ENCODE measurements at places on chromosomes 1 and 21.

DNA sequence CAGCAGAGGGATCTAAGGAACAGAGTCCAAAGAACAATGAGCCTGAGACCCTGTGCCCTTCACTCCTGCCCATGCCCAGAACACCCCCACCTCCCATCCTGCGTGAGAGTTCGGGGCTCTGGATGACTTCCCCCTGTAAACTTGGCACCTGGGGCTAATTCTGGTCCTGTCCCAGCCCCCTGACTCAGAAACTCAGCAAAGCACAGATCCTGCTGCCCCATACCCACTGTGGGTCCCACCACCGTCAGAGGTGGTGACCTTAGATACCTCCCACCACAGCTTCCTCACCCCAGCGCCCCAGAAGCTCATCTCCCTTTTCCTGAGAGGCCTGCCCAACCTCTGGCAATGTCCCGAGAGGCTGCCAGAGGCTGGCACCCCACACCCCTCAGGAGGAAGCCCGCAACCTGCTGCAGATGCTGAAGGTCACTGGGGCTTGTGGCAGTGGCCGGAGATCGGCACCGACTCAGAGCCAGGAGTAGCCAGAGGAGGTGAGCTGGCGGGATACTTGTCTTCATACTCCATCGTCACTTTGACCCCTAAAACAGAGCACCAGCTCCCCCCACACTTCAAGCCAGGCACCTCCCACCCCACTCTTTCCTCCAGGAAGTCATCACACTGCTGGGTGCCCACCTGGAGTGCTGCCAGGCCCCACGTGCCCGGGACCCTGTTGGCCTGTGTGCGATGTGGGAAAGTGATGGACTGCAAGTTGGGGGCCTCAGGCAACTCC lies 111.6 kb upstream of the IFFO2 start:
- DNase-seq = no peak

GRCh38 chr1:35524106-35524505 lies 33.1 kb downstream of the KIAA0319L start:
- DNase-seq = no peak

- DNase-seq = peak; percentile 68
Measured at GRCh38 chr1:59071289-59071688, 225.6 kb upstream of the FGGY start.

DNA sequence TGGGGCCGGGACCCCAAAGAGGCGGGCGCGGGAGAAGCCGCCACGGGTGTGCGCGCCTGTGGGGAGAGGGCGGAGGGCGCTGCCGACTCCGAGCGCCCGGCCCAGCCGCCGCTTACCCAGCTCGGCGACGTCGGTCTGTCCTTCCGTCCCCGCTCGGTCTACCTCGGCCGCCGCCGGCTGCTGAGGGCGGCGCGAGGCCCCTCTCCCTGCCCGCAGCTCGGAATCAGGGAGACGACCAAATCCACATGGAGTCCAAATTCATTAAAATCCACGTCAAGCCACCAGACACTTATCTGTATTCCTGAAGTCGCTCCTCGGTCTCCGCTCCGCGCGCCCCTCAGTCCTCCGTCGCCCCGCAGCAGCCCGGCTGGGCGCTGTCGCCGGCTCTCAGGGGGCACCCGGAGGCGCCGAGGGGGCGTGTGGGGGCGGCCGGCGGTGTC lies 637 bp downstream of the PLXNA2 start:
- no peak for DNase-seq

GRCh38 chr1:167273027-167273800 lies 52.5 kb downstream of the POU2F1 start:
- DNase-seq = peak; percentile 64

DNA sequence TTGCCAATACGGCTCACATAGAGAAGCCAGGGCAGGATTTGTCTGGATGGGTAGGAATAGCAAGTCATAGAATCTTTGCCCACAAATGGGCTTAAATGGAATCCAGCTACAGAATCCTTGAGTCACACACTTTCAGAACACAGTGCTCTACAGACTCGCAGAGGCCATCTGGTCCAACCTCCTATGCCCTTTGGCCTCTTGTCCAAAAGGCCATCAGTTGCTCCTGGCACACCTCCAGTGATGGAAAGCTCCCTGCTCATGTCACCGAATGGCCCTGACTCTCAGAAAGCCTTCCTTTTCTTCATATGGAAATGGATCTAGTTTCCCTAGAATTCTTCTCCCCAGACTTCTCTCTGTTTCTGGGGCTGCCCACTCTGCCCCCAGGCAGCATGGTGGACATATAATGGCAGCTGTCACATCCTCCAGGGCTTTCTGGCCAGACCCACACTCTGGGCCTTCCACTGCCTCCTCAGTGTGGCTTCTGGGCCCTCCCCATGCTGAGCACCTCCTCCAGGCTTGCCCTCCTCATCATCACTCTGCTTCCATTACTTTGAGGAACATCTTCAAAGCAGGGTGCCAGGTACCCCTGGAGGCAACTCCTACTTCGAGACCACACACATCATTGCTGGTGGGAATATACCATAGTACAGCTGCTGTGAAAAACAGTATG lies 33.6 kb upstream of the TRABD2B start:
- no peak for DNase-seq

DNA sequence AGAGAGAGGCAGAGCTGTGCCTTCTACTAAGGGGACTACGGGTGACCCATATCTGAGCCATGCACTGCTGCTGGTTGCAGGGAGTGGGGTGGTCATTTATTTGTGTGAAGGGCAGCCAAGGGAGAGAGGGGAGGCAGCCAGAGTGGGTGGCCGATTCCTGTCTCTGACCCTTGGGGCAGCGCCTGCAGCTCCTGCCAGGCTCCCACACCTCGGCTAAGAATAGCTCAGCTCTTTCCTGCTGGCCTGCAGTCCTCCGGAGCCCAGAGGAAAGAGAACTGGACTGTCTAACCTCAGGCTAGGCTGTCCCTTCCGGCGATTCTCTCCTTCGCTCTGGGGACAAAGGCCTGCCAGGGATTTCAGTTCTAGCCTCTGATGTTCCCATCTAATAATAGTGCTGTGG lies 11.6 kb upstream of the CD34 start:
- DNase-seq = no peak

- DNase-seq = no peak
Measured at GRCh38 chr1:25913206-25913605, 7.0 kb upstream of the STMN1 start.

Measured in DND-41 (cell line).